ENCODE measurements at places on chromosomes 11 and 22. TPM values are rescaled to one million over a fixed set of nuclear protein-coding genes. Genes with fewer than 3 reads are reported as not detected.

The GGT1 gene
- total RNA-seq, result 24.6 TPM

The SHANK3 gene
- total RNA-seq, result 2.1 TPM

The FXYD2 gene
- 0.07 TPM for total RNA-seq

The MGAT3 gene
- 6.5 TPM for total RNA-seq

The GAB4 gene
- 0.18 TPM for total RNA-seq

The MRGPRF gene
- total RNA-seq, result 6.5 TPM

The SPDYC gene
- 2.0 TPM for total RNA-seq

The CRYBB3 gene
- total RNA-seq, result 0.10 TPM

The TYR gene
- total RNA-seq, result not detected

Data from H7 (cell line).